ENCODE measurements at places on chromosomes 16 and 17.

GRCh38 chr17:7107795-7108559 lies 6.6 kb downstream of the ASGR2 start:
- no peak for DNase-seq

GRCh38 chr17:75402026-75402425 lies 3.5 kb downstream of the GRB2 start:
- DNase-seq = no peak

DNA sequence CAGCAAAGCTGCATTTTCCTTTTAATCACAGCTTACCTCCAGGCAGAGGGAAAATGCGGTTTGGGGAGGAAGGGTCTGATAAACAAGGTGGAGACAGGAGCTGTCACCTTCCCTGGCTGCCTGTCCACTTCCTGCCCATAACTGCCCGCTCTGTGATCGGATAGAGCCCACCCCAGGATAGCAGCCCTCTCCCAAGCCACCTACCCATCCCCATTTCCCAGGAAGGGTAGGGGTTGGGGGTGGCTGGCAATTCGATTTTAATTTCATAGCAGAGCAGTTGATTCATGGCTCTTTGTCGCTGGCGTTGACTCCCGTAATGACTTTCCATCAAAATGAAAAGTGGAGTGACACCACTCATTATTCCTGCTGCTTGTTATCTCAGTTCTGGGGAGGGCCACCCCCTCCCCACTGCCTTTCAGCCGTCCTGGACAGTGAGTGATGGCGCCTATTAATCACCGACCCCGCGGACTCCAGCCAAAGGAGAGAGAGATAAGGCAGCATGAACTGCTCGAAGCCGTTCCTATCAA lies 11.2 kb downstream of the CDK5RAP3 start:
- no peak for DNase-seq

- no peak for DNase-seq
Observed at GRCh38 chr17:35705705-35706104, 25.7 kb upstream of the RASL10B start.

DNA sequence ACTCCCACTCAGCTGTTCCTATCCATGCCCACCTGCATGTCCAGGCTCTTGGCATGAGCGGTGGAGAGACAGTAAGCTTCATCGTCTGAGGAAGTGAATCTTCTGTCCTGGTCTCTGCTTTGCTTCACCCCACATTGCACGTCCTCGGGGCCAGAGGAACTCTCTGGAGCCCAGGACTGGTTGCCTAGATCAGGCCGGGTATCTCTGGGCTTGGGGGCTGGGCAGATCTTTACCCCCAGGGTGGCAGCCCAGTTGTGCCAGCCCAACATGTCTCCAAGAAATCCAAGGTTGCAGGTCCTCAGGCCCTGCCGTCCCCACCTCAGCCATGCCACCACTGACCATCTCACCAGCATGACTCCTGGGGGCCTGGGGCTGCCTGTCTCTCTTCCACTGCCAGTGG lies 58.3 kb downstream of the BEAN1 start:
- no peak for DNase-seq

GRCh38 chr17:15392326-15392741 lies 50.9 kb upstream of the TEKT3 start:
- DNase-seq = peak; percentile 29

DNA sequence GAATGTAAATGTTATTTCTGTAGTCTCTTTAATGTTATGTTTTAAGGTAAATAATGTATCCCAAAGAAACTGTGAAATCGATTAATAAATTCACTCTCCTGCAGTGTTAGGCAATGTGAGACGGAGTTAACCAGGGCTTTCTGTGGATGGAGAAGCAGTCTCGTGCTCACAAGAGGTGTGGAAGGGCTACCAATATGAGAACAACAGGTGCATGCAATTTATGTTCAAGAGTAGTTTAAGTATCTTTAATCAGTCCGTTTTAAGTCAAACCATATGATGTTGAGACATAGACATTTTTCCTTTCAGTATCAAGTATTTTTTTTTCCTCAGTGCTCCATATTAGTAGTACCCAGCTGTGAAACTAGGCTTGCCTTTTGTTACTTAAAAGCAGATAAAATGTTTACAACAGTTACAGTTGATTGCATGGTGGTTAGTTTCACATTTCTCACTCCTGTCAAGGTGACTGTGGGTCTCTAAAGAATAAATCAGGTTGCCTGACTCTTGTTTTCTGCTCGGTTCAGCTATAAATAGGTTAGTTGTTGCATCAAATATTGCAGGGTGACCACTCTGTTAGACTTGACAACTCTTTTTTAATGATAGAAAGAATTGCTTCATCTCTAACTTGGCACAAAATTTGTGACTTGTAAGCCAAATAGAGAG lies 54.4 kb downstream of the COX10 start:
- DNase-seq = no peak

GRCh38 chr16:9275377-9275776 lies 183.9 kb downstream of the HAPSTR1 start:
- DNase-seq = no peak

DNA sequence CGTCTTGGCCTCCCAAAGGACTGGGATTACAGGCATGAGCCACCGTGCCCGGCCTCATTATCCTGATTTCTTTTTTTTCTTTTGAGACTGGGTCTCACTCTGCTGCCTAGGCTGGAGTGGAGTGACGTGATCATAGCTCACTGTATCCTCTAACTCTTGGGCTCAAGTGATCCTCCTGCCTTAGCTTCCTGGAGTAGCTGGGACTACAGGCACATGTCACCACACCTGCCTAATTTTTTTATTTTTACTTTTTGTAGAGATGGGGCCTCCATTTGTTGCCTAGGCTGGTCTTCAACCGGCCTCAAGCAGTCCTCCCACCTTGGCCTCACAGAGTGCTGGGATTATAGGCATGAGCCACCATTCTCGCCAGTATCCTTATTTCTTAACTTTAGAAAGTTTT lies 3.5 kb downstream of the TENT4B start:
- no peak for DNase-seq

- peak; percentile 34 for DNase-seq
Observed at GRCh38 chr16:23148513-23149266, 562 bp downstream of the USP31 start.

Data from SW480 (cell line).